Hepatocyte (in vitro differentiated cells): ENCODE measurements at places on chromosomes 7 and 10.

DNA sequence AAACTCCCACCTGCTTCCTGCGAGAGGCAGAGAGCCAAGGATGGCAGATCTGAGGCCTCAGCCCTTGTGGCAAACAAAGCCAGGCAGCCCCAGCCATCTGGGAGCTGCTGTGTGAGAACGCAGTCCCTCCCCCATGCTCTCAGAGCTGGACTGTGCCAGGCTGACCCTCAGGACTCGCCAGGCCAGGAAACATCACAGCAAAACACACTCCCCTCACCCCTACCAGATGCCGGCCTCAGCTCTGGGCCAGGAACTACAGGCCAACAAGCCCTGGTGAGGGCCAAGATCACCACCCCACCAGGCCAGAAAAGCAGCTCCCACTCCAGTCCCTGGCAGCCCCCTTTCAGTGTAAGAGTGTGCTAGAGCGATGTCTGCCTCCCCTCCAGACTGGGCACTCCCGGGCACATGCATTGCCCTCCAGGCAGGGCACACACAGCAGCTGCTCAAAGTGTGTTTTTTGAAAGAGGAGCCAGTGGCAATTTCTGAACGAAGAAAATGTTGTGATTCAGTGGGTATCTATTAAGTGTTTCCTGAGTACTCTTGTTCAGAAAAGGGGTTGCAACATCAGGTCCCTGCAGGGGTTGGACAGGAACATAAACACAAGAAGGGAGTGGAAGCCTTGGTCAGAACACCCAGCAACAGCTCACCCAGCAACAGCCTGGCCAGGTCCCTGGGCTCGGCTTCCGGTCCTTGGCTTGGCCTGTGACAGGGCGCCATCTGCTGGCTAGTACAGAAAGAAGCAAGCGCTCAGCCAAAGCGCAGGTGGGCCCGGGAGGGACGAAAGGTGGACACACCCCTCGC lies 18.3 kb downstream of the LRRC20 start:
- peaks cover 5% of the 10 kb centered on the region for H3K4me1 ChIP-seq
- no peaks in the 10 kb centered on the region for H3K27me3 ChIP-seq
- no peak overlapping the region for H3K4me3 ChIP-seq
- DNase-seq, result peak; percentile 96
- H3K36me3 ChIP-seq, result no peaks in the 10 kb centered on the region
- peak overlapping the region; percentile 77 for H3K27ac ChIP-seq

- peaks cover 30% of the 10 kb centered on the region for H3K4me1 ChIP-seq
- no peak overlapping the region for H3K4me3 ChIP-seq
- H3K27ac ChIP-seq, result peak overlapping the region; percentile 17
- H3K27me3 ChIP-seq, result no peaks in the 10 kb centered on the region
- DNase-seq, result no peak
- no peaks in the 10 kb centered on the region for H3K36me3 ChIP-seq
These were observed 108.1 kb downstream of the EEPD1 start for GRCh38 chr7:36261019-36261754.

DNA sequence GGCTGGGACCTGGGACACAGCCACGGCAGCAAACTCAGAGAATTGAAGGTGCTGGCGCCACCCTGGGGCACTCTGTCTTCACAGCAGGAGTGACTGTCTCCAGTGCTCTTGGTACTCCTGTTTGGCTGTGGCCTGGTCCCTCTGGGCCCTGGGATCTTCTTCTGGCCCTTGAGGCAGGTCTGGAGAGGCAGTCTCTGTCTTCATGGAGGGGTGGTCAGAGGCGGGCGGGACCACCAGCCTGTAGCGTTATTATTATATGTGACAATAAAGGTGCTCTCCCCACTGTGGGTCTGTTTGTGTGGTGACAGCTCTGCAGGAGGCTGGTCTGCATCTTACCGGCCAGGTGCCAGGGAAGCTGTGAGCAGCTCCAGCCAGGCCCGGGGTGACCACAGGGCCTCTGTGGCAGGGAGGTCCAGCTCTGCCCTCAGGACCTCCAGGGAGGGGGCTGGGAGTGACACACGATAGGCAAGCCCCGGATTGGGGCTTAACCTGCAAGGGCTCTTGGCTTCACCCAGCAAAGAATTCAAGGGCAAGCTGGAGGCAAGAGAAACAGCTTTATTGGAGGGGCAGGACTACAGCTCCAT lies 70.3 kb downstream of the MYL10 start:
- no peaks in the 10 kb centered on the region for H3K4me1 ChIP-seq
- H3K27ac ChIP-seq, result no peak overlapping the region
- no peaks in the 10 kb centered on the region for H3K36me3 ChIP-seq
- no peak for DNase-seq
- H3K4me3 ChIP-seq, result no peak overlapping the region

- peak overlapping the region; percentile 9 for H3K27ac ChIP-seq
- peaks cover 5% of the 10 kb centered on the region for H3K4me1 ChIP-seq
- H3K4me3 ChIP-seq, result no peak overlapping the region
- no peaks in the 10 kb centered on the region for H3K36me3 ChIP-seq
These were observed 64.4 kb downstream of the NRBF2 start for GRCh38 chr10:63197344-63198092.

GRCh38 chr7:32243687-32244290 lies 173.6 kb upstream of the PDE1C start:
- no peak overlapping the region for H3K4me3 ChIP-seq
- no peak overlapping the region for H3K27ac ChIP-seq
- no peaks in the 10 kb centered on the region for H3K4me1 ChIP-seq
- no peak for DNase-seq

- H3K4me1 ChIP-seq, result peaks cover 11% of the 10 kb centered on the region
- no peak for DNase-seq
- H3K27me3 ChIP-seq, result no peaks in the 10 kb centered on the region
- no peak overlapping the region for H3K27ac ChIP-seq
- H3K4me3 ChIP-seq, result no peak overlapping the region
- H3K36me3 ChIP-seq, result no peaks in the 10 kb centered on the region
These were observed 103.9 kb upstream of the DKK1 start for GRCh38 chr10:52210161-52210560.

- no peaks in the 10 kb centered on the region for H3K27me3 ChIP-seq
- DNase-seq, result no peak
- no peaks in the 10 kb centered on the region for H3K36me3 ChIP-seq
- H3K4me1 ChIP-seq, result no peaks in the 10 kb centered on the region
These were observed 266.7 kb upstream of the PHF14 start for GRCh38 chr7:10706875-10707493.

GRCh38 chr7:40884241-40884640 lies 749.4 kb downstream of the SUGCT start:
- no peaks in the 10 kb centered on the region for H3K36me3 ChIP-seq
- H3K27ac ChIP-seq, result no peak overlapping the region

GRCh38 chr7:37259319-37259821 lies 189.3 kb downstream of the ELMO1 start:
- no peaks in the 10 kb centered on the region for H3K4me1 ChIP-seq
- H3K27me3 ChIP-seq, result no peaks in the 10 kb centered on the region
- H3K36me3 ChIP-seq, result no peaks in the 10 kb centered on the region
- H3K4me3 ChIP-seq, result no peak overlapping the region
- no peak for DNase-seq

DNA sequence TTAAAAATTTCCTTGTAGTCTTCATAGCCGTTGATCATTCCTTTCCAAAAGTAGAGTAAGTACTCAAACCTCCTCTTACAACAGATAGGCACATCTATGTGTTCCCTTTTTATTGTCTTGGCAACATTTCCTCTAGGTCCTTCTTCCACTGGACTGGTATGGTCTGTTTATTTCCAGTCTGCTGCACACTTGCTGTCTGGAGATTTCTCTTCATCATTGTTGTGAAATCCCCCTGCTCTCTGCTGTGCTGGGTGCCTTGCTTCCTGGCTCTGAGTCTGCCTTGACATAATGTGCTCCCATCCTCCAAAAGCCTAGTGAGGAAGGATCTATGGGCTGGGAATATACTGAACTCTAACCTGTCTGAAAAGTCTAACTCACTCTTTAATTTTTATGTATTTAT lies 545.3 kb upstream of the VSTM2A start:
- no peaks in the 10 kb centered on the region for H3K4me1 ChIP-seq
- no peak overlapping the region for H3K27ac ChIP-seq
- no peak overlapping the region for H3K4me3 ChIP-seq
- H3K36me3 ChIP-seq, result no peaks in the 10 kb centered on the region

GRCh38 chr10:131300508-131300907 lies 11.0 kb downstream of the TCERG1L start:
- H3K27ac ChIP-seq, result no peak overlapping the region
- DNase-seq, result no peak
- H3K4me1 ChIP-seq, result no peaks in the 10 kb centered on the region
- H3K36me3 ChIP-seq, result no peaks in the 10 kb centered on the region

DNA sequence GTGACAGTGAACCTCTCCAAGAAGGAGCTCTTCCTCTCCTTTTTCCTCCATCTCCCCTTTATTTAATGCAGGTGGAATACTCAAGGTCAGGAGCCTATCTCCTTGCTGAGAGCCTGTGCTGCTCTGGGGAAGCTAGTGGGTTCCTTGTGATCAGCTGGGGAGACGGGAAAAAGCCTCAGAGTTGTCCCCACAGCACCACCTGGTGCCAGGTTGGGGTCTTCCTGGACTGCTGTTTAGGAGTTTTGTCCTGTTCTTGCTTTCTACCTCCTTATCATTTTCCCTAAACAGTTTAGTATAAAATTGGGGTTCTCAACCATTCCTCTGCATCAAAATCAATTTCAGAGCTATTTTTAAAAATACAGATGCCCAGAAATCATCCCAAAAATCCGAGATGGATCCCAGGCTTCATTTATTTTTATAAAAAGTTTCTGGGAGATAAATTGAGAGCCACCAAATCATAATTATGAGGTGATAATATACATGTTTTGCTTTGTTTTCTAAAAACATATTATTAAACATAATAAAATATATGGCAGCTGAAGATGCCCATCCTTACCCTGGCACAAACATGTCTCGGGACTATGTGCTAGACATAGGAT lies 44.3 kb downstream of the MACC1 start:
- no peaks in the 10 kb centered on the region for H3K36me3 ChIP-seq
- H3K4me1 ChIP-seq, result no peaks in the 10 kb centered on the region
- H3K4me3 ChIP-seq, result no peak overlapping the region
- DNase-seq, result peak; percentile 76
